ENCODE measurements at places on chromosomes 6 and 20.

DNA sequence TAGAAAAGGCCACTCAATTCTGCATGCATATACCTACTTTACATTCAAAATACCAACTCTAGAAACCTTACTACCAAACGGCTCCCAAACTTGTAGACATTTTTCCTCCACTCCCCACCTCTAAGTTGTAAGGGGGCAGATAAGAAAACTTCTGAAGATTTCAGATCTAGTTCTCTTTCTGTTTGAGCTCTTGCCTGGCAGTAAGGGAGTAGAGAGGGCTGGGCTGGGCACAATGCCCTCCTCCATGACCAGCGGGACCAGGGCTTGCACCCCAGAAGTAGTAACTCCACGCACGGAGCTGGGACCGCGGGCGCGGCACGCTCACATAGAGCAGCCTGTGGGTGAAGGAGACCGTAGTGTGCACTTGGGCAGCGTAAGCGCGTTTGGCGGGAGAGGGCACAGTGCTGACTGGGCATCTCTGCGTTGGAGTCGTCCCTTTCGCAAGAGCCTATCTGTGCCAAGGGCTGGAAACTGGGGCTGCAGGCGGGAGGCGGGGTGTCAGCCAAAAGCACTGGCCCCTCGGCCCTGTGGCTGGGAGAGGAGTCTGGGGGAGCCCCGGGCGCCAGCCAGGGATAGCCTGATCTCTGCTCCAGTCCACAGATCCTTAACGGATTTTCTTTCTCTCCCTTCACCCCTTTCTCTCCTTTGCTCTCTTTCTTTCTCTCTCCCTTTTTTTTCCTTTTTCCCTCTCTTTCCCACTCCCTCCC lies 32.4 kb downstream of the PHACTR1 start:
- DNase-seq, result no peak

DNA sequence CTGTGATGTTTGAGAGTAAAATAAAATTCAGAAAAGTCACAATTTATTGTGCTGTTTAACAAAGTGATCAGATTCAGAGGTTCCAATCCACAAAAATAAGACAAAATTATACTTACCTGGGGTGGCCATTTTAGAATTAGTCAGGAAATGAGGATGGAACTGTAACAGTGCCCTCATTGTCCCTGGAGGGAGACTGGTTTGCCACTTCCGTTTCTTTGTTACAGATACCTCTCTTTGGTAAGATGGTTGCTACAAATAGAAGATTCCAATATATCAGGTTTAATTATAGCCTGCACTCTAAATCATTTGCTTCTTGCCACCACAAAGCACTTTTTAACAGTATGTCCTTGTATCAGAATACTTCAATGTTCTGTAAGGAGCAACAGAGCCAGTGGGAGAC lies 95.6 kb downstream of the CTNNBL1 start:
- DNase-seq, result no peak

GRCh38 chr20:1124421-1124820 lies 6.0 kb downstream of the PSMF1 start:
- no peak for DNase-seq

GRCh38 chr6:2977799-2978590 lies 6.6 kb upstream of the SERPINB6 start:
- DNase-seq, result no peak

DNA sequence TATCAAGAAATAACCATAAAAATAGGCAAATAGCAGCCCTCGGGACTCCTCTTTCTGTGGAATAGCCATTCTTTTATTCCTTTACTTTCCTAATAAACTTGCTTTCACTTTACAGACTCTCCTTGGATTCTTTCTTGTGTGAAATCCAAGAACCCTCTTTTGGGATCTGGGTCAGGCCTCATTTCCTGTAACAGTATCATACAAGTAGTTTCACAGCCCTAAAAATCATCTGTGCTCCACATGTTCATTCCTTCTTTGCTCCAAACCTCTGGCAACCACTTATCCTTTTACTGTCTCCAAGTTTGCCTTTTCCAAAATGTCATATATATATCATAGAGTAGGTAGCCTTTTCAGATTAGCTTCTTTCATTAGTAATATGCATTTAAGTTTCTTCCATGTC lies 13.5 kb upstream of the NT5E start:
- DNase-seq, result no peak

DNA sequence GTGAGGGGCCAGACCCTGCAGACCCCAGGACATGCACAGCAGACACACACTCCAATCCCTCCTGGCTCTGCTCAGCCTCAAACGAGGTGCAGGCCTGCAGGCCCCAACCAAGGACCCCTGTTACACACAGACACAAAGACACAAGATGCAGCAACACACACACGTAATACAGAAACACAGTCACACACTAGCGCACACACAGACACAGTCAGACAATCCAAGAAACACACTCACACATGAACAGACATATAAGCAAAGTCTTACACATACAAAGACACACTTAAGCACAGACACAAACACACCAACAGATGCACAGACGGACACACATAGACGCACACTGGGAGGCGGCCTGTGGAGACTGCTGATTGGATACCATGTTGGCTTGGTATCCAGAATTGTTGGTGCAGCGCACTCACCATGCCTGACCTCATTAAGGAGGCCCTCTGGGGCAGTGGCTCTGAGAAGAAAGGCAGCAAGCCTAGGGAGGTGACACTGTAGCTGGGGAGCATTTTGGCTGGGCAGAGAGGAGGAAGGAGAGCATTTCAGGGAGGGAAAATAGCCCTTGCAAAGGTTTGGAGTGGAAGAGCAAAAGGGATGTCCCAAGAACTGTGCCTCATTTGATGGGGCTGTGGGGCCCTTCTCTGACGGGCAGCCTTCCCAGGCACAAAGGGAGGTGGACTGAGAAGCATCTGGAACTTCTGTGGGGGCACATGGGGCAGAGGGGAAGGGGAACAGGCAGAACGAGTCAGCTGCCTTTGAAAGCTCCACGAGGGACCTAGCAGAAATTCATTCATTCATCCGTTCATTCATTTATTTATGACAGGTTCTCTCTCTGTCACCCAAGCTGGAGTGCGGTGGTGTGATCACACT lies 1.4 kb upstream of the HSPA12B start:
- DNase-seq, result no peak

DNA sequence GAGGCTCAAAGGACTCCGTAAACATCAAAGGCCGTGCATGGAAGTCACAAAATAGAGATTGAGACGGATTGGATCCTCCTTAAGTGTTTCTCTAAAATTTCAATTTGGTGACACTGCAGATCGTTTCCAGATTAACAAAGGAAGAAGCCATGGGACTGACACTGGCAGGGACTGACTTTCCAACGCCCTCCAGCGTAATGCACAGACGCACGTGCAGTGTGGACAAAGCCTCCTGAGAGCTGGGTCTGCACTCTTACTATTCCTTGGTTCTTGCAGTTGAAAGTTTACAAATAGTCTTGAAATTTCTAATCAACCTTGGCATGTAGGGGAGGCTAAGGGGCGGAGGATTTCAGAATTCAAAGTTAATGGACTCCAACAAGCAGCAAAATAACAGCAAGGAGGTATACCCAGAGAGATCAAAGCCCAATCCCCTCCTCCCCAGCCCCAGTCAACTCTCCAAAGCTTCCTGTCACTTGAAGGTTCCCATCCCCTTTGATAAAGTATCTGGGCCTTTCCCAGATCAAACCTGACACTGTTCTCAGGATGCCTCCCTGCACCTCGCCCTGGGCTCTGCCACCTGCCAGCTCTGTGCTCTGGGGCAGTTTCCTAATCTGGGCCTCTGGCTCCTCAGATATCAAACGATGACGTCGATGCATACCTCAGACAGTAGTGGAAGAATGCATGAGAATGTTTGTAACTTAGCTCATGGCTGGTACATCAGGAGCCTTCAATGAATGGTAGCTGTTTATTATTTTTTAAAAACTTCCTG lies 106.5 kb upstream of the TRAF3IP2 start:
- no peak for DNase-seq

DNA sequence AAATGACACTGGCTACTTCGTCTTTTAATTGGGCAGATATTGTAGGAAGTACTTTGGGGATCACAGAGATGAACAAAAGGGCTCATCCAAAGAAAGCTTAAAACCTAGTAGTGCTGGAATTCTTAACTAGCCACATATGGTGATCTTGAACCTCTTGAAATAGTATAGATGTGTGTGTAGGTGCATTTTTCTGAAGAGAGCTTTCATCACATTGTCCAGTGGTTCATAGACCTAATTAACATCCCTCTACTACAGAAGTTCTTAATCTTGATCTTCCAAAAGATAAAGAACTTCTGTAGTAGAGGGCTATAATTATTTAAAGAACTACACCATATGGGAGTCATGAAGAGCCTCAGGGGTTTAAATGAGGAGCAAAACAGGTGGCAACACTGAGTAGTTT lies 2.3 kb upstream of the PRIM2 start:
- no peak for DNase-seq

GRCh38 chr6:63610944-63611343 lies 24.7 kb upstream of the PHF3 start:
- DNase-seq, result no peak

DNA sequence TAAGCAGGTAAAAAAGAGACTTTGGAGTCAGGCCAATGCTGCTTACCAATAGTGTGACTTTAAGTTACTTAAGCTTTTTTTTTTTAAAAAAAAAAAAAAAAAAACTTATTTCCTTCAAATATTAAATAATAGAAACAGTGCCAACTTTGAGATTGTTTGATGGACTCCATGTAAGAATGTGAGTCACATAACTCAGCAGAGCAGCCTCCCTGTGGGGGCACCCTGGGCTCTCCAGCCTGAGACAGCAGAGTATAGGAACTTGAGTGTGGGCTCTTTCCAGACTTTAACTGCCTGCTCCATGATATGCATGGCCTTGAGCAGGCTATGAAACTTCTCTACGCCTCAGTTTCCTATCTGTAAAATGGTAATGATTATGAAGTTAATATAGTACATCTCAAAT lies 113.3 kb upstream of the SAMD5 start:
- DNase-seq, result no peak

DNA sequence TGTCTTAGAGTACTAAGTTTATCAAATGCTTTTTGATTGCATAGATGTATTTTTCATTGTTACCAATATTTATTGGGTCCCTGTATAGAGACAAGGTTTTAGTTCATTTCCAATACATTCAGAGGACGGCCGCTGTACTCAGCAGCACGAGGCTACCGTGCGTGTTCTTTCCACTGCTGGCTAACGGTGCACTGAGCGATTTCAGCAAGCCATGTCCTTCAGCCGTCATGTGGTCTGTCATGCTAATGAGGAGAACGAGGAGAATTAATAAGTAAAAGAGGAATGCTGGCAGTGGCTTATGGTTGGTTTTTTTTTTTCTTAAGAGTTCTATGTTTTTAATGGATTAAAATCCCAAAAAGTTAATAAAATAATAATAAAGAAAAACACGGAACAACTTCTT lies 253.6 kb downstream of the ARID1B start:
- DNase-seq, result peak; percentile 54

DNA sequence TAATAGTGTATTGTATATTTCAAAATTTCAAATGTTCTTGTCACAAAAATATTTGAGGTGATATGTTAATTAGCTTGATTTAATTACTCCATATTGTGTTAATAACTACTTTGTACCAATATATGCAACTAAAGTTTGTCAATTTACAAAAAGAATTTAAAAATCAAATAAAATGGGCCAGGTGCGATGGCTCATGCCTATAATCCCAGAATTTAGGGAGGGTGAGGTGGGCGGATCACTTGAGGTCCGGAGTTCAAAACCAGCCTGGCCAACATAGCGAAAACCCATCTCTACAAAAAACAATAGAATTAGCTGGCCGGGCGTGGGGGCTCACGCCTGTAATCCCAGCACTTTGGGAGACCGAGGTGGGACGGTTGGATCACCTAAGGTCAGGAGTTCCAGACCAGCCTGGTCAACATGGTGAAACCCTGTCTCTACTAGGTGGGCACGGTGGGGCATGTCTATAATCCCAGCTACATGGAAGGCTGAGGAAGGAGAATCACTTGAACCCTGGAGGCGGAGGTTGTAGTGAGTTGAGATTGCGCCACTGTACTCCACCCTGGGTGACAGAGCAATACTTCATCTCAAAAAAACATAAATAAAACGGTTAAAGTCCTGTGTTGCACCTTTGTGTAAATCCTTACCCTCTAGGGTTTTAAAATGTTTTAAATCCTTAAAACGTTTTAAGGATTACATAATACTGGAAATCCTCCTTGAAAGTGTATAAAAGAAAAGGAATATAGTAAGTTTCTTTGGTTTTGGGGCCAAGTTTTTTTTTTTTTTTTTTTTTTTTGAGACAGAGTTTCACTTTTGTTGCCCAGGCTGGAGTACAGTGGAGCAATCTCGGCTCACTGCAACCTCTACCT lies 4.0 kb downstream of the HSPA1B start:
- no peak for DNase-seq

- no peak for DNase-seq
These were observed 10.1 kb downstream of the GSS start for GRCh38 chr20:34945315-34946077.

- peak; percentile 28 for DNase-seq
These were observed 8.0 kb downstream of the STK35 start for GRCh38 chr20:2109425-2110210.

DNA sequence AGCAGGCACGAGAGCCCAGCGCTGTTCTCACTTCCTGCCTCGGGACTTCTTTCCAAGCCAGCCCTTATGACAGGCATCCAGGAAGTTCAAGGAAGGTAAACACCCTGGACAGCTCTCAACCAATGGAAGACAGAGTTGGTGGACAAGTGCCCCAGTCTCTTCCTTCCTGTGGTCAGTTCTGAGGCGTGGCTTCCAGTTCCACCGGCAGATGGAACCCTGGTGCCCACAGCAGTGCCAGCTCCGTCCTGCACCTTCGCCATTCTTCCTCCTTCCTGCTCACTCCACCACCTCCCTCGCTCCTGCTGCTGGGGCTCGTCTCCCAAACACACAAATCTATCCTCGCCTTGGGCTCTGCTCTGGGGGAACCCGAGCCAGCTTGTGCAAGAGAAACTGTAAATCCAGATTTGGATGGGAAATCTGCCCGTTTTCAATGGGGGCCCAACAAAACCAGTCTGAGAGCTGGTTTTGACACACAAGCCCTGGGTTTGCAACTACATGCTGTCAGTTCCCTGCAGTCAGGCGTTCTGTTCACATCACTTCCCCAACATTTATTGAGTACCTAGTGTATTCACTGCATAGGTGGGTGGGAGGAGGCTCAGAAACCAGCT lies 162.7 kb downstream of the GRM4 start:
- DNase-seq, result peak; percentile 19

DNA sequence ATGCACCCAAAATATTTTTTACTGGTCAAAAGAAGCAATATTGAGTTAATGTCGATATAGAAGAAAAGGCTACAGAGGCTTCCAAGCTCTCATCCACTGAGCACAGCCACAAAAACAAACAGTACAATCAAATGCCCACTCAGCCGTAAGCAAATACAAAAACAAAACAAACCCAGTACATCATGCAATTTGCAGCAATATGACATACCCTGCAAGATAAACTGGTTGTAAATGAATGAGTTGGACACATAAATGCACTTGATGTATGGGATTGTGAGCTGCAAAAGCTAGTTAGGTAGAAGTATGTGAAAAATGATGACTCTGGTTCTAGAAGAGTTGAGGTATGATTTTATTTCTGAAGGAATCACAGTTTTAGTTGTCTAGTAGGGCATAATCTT lies 83.9 kb downstream of the SESN1 start:
- DNase-seq, result no peak

Data from ACHN (cell line).